Prostate gland (tissue), 2 donors: ENCODE measurements at places on chromosomes 5 and 9. TPM values are rescaled to one million over a fixed set of nuclear protein-coding genes. Genes with fewer than 3 reads are reported as not detected.

- no peaks in the 10 kb centered on the region for H3K4me1 ChIP-seq
- no peak overlapping the region for H3K27ac ChIP-seq
- no peaks in the 10 kb centered on the region for H3K27me3 ChIP-seq
- no peaks in the 10 kb centered on the region for H3K36me3 ChIP-seq
- DNase-seq = no peak
Observed at GRCh38 chr9:91034521-91034920, 232.9 kb downstream of the SYK start.

- no peak overlapping the region for H3K4me3 ChIP-seq
- no peak overlapping the region for H3K27ac ChIP-seq
- peaks cover 8% of the 10 kb centered on the region for H3K4me1 ChIP-seq
- no peak for DNase-seq
- no peaks in the 10 kb centered on the region for H3K36me3 ChIP-seq
- no peaks in the 10 kb centered on the region for H3K27me3 ChIP-seq
Observed at GRCh38 chr5:14728459-14728938, 64.0 kb downstream of the OTULIN start.

GRCh38 chr9:10773136-10773535 is 160.3 kb upstream of the PTPRD start:
- H3K4me1 ChIP-seq = no peaks in the 10 kb centered on the region
- no peak for DNase-seq
- no peaks in the 10 kb centered on the region for H3K27me3 ChIP-seq
- no peaks in the 10 kb centered on the region for H3K36me3 ChIP-seq
- H3K4me3 ChIP-seq = no peak overlapping the region

GRCh38 chr9:95157481-95158151 is 159.9 kb downstream of the FANCC start:
- no peak overlapping the region for H3K4me3 ChIP-seq
- no peaks in the 10 kb centered on the region for H3K36me3 ChIP-seq
- H3K4me1 ChIP-seq = peaks cover 3% of the 10 kb centered on the region

- H3K27ac ChIP-seq = no peak overlapping the region
- H3K4me3 ChIP-seq = no peak overlapping the region
- no peaks in the 10 kb centered on the region for H3K27me3 ChIP-seq
- no peak for DNase-seq
- peaks cover 5% of the 10 kb centered on the region for H3K4me1 ChIP-seq
Observed at GRCh38 chr9:89843591-89843990, 238.8 kb downstream of the GADD45G start.

PCDHB10 gene
- total RNA-seq = 0.96 TPM

OTULINL gene
- 20.6 TPM for total RNA-seq

SPATA31E1 gene
- 0.68 TPM for total RNA-seq

LRRC70 gene
- total RNA-seq = 0.36 TPM

AQP3 gene
- 200 TPM for total RNA-seq

GPR21 gene
- total RNA-seq = 0.97 TPM

KLF9 gene
- 129 TPM for total RNA-seq

CDC25C gene
- total RNA-seq = 0.14 TPM

C7 gene
- 68.2 TPM for total RNA-seq
